ENCODE measurements at places on chromosomes 13 and 19.
A peak's percentile ranks its signal among the peaks of the same experiment; 100 is the strongest.

DNA sequence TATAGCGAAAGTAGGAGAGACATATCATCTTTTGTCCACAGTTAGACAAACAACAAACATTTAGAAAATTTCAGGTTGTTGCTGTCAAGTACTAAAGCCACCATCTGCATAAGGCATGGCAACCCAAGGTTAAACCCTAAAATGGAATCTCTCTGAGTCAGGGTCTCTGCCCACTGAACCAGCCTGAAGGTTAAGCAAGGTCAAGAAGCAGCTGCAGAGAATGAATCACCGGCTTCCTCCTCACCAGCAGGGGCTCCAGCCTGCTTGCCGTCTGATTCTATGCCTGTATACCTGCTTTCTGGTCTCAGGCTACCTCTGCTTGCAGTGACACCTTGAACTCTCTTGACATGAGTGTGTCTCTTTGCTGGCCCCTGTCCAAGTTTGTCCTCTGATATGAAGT is 726.2 kb upstream of the SGCG start:
- DNase-seq, result no peak

DNA sequence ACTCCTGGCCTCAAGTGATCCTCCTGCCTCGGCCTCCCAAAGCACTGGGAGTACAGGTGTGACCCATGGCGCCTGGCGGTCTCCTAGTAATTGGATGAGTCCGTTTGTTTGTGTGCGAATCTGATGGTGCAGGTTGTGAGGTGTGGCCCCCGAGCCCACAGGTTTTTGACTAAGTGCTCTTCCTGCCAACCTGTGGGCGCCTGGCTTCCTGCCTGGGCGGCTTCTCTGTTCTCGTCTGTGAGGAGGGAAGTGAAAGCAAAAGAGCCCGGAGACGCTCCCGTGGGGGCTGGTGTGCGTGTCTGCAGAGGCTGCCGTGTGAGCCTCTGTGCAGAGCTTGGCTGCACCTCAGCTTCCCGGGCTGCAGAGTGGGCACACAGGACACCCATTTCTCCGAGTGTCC is 10.0 kb downstream of the ARHGAP45 start:
- no peak for DNase-seq

DNA sequence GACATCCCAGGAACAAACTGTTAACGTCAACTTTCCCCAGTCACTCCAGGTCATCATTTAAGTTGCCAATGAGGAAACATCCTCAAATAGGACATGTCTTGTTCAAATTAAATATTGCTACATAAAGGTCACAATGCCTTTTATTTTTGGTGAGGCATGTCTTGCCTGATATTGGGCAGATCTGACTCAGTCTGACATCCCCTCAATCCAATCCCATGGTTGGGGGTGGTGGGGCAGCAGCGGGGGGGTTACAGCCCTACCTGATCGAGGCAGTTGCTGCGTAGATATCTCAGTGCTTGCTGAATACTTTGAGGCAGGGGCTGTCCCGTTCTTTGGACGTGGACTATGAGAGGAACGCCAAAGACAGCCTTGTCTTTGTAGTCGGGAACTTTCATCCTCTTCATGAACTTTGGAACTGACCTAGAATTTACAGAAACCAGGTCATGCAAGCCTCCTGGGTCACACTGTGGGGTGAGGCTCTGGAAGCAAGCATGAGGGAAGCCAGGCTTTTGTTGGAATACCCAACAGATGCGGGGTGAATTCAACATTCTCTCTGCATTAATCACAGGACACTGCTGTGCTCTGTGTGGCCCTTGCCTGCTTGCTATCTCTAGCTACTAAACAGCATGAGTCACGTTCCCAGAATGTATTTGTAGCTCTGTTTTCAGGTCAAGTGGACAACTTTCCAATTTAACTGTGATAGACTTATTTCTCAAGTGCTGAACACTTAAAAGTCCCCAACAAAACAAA is 109.8 kb downstream of the KL start:
- DNase-seq, result peak; percentile 83

DNA sequence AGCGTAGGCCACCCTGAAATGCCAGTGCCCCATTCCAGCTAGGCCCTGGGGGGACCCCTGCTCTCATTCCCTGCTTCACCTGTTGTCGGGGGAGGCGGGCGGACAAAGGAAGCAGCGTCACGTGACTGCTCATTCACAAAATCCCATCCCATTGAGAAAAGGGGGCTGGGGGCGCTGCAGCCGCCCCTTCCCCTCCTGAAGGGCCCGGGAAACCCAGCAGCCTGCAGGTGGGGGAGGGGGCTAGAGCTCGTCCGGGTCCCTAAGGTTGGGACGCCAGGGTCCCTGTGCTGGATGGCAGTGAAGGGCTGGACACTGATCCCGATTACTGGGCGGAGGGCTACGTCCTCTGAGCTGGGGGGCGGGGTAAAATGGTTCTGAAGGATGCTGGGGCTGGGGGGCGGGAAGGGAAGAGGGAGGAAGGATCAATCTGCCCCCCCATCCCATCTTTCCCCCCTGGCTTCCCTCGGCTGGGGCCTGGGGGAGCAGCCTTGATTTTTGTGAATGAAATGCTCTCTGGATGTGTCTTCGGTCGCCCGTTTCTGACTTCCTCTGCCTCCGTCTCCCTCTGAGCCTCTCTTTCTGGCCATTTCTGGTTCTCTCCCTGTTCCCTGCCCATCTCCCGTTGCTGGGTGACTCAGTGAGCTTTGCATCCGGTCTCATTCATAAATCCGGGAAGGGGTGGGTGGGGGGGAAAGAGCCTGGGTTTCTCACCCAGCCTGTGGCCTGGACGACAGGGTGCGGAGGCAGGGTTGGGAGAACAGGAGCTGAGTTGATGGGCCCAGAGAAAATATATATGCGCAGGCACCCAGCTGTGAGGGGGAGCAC is 816 bp downstream of the SPRED3 start:
- DNase-seq, result peak; percentile 41

DNA sequence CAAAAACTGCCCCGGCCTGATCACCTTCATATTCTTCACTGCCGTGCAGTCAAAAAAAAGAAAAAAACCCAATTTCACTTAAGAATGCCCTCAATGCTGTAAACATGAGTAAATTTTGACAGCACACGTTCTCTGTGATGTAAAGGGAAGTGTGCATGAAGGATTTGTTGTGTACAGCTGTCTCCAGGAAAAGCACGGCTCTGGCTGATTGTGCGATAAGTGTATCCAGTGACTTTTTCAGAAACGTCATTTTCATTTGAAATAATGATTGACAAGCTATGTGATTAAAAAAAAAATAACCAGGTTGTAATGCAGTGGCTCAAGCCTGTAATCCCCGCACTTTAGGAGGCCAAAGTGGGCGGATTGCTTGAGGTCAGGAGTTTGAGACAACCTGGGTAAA is 39.6 kb downstream of the ANKRD10 start:
- no peak for DNase-seq

- DNase-seq, result no peak
Measured at GRCh38 chr13:44730099-44730498, 154.0 kb upstream of the TSC22D1 start.

- no peak for DNase-seq
Measured at GRCh38 chr19:2288818-2289713, 7.1 kb upstream of the PEAK3 start.

- DNase-seq, result no peak
Measured at GRCh38 chr13:58080806-58081205, 449.3 kb downstream of the PCDH17 start.

GRCh38 chr19:15634105-15634504 is 6.6 kb upstream of the CYP4F3 start:
- DNase-seq, result no peak

DNA sequence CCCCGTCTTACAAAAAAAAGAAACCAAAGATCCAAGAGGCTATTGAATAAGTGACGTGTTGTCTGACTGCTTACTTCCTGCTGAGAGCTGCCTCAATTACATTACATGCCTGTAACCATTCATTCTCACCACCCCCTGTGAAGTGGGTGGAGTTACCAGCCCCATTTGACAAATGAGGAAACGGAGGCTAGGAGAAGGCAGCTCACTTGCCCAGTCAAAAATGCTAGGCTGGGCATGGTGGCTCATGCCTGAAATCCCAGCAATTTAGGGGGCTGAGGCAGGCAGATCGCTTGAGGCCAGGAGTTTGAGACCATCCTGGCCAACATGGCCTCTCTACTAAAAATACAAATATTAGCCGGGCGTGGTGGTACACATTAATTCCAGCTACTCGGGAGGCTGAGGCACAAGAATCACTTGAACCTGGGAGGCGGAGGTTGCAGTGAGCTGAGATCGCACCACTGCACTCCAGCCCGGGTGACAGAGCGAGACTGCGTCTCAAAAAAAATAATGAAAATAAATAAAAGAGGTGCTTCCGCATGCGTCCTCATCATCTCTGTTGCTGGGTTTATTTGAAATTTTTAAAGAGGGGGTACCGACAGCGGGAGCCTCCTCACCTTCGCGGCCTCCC is 499 bp downstream of the LSM7 start:
- DNase-seq, result peak; percentile 46

Measured in fibroblast of skin of left biceps (primary cell).